ENCODE measurements at places on chromosomes 5 and 9. TPM values are rescaled to one million over a fixed set of nuclear protein-coding genes. Genes with fewer than 3 reads are reported as not detected.
A peak's percentile ranks its signal among the peaks of the same experiment; 100 is the strongest.

- H3K36me3 ChIP-seq, result no peaks in the 10 kb centered on the region
- no peak overlapping the region for H3K4me3 ChIP-seq
- ATAC-seq, result no peak
- peaks cover 13% of the 10 kb centered on the region for H3K27me3 ChIP-seq
- no peak overlapping the region for H3K27ac ChIP-seq
Observed at GRCh38 chr9:84079994-84080393, 99.4 kb downstream of the RMI1 start.

Gene FCN2
- not detected for total RNA-seq

DNA sequence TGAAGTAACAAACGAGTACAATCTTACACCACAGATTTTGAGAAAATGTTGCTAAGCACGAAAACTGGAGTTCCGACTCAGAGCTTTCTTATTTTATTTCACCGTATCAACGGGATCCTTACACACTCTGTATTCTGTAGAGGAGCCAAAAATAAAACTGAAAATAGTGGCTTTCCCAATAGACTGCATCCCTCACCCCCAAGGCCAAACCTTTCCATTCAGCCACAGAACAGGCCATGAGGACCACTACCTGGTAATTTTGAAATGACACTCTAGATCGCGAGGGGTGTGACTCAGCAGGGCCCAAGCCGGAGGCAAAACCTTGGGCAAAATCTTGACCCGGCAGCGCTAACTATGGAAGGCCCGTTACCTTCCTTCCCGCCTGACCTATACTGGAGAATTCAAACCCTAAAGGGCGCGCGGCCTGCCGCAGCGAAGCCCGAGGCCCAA, 432 bp downstream of the HSPA9 start:
- peaks cover 16% of the 10 kb centered on the region for H3K4me1 ChIP-seq
- no peaks in the 10 kb centered on the region for H3K27me3 ChIP-seq
- peak overlapping the region; percentile 100 for H3K27ac ChIP-seq
- peak overlapping the region; percentile 99 for H3K4me3 ChIP-seq

GRCh38 chr9:88725300-88726019, 190.5 kb downstream of the NXNL2 start:
- peaks cover 24% of the 10 kb centered on the region for H3K27me3 ChIP-seq
- ATAC-seq, result no peak
- no peak overlapping the region for H3K27ac ChIP-seq
- H3K4me3 ChIP-seq, result no peak overlapping the region
- no peaks in the 10 kb centered on the region for H3K36me3 ChIP-seq

Gene NR2F1-AS1
- total RNA-seq, result not detected

DNA sequence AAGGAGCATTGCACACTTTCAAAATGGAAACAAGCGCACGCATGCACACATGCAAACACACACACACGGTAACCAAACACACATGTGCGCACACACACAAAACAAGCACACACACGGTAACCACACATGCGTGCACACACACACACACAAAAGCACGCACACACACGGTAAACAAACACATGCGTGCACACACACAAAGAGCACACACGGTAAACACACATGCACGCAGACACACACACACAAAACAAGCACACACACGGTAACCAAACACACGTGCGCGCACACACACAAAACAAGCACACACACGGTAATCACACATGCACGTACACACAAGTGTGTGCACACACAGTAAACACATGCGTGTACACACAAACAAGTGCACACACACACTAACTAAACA, 19.3 kb upstream of the SLC6A3 start:
- ATAC-seq, result no peak
- H3K4me3 ChIP-seq, result no peak overlapping the region
- H3K27ac ChIP-seq, result no peak overlapping the region
- no peaks in the 10 kb centered on the region for H3K27me3 ChIP-seq
- H3K4me1 ChIP-seq, result no peaks in the 10 kb centered on the region

DNA sequence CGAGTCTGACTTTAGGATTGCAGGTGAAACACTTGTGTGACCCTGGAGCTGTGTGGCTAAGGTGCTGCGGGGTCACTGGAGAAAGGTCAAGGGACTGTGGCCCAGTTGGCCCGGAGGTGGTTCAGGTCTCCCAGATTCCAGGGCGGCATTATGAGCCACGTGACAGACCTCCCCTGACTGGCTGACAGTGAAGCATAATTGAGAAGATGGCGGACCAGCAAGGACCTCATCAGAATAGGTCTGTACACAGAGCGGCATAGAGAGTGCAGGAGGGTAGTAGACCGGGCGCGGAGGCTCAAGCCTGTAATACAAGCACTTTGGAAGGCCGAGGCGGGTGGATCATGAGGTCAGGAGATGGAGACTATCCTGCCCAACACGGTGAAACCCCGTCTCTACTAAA, 815 bp upstream of the ODF2 start:
- peaks cover 5% of the 10 kb centered on the region for H3K4me1 ChIP-seq
- H3K4me3 ChIP-seq, result peak overlapping the region; percentile 87
- no peaks in the 10 kb centered on the region for H3K27me3 ChIP-seq
- ATAC-seq, result no peak
- H3K27ac ChIP-seq, result peak overlapping the region; percentile 26

Gene TRAF1
- total RNA-seq, result 71.4 TPM

- peaks cover 10% of the 10 kb centered on the region for H3K27me3 ChIP-seq
- H3K27ac ChIP-seq, result no peak overlapping the region
- no peaks in the 10 kb centered on the region for H3K36me3 ChIP-seq
- ATAC-seq, result no peak
- H3K4me1 ChIP-seq, result no peaks in the 10 kb centered on the region
Observed at GRCh38 chr5:170971-171800, 20.1 kb upstream of the LRRC14B start.

DNA sequence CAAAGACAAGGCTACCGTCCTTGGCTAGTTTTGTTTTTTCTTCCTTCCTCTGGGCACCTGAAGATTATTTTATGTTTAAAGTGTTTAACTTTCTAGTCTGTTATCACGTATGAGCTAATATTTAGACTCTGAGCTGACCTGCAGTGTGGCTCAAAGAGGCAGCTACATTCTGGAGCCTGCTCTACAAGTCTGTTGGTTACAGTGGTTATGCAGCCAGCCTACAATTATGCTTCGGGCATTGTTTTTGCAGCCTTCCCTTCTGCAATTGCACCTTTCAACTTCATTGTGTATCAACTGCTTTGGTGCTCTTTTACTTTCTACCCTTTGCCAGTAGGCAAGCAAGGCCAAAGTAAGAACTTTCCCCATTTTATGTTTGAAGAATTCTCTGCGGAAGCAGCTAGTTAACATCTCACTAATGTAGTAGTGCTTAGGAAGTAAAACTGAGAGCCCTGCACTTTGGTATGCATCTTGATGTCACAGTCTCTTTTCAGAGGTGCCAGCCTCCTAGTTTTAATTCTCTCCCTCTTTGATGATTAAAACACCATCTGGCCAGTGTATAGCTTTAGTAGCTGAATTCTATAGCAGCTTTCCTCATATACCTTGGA, 322.1 kb downstream of the FAM170A start:
- no peaks in the 10 kb centered on the region for H3K36me3 ChIP-seq
- no peak overlapping the region for H3K4me3 ChIP-seq
- H3K27ac ChIP-seq, result no peak overlapping the region
- ATAC-seq, result no peak

Gene CCDC192
- not detected for total RNA-seq

Gene SH2D3C
- total RNA-seq, result 27.6 TPM

- no peaks in the 10 kb centered on the region for H3K4me1 ChIP-seq
- H3K27ac ChIP-seq, result no peak overlapping the region
- H3K36me3 ChIP-seq, result peaks cover 7% of the 10 kb centered on the region
- no peak for ATAC-seq
- no peak overlapping the region for H3K4me3 ChIP-seq
Observed at GRCh38 chr9:136838314-136839228, 3.7 kb upstream of the AJM1 start.

Gene NR5A1
- not detected for total RNA-seq

Gene DDX4
- total RNA-seq, result not detected

Gene MYOT
- not detected for total RNA-seq

Gene HRH2
- total RNA-seq, result 3.3 TPM

GRCh38 chr5:96149546-96149945, 187.9 kb upstream of the ELL2 start:
- H3K4me1 ChIP-seq, result peaks cover 5% of the 10 kb centered on the region
- H3K27ac ChIP-seq, result no peak overlapping the region
- no peaks in the 10 kb centered on the region for H3K36me3 ChIP-seq
- H3K4me3 ChIP-seq, result no peak overlapping the region
- H3K27me3 ChIP-seq, result no peaks in the 10 kb centered on the region

Gene GABRB2
- total RNA-seq, result not detected

Gene CETN3
- total RNA-seq, result 31.3 TPM

DNA sequence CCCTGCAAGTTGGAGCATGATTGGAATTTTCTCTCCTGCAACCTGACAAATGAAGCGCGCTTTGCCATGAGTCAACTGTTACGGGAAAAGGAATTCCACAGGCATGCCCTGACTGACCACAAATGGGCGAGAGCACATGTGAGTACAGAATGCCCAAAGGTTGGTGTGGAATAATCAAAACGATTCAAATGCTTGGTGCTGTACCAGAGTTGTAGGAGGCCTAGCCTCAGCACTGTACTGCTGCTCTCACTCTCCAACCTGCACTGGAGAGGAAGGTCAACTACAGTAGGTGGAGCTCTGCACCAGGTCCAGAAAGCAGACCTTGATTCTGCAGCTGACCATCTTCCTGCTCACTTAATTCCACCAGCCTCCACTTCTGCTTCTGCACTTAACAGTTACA, 406.9 kb upstream of the ACTBL2 start:
- ATAC-seq, result no peak
- H3K4me3 ChIP-seq, result no peak overlapping the region
- H3K36me3 ChIP-seq, result no peaks in the 10 kb centered on the region
- H3K4me1 ChIP-seq, result no peaks in the 10 kb centered on the region

DNA sequence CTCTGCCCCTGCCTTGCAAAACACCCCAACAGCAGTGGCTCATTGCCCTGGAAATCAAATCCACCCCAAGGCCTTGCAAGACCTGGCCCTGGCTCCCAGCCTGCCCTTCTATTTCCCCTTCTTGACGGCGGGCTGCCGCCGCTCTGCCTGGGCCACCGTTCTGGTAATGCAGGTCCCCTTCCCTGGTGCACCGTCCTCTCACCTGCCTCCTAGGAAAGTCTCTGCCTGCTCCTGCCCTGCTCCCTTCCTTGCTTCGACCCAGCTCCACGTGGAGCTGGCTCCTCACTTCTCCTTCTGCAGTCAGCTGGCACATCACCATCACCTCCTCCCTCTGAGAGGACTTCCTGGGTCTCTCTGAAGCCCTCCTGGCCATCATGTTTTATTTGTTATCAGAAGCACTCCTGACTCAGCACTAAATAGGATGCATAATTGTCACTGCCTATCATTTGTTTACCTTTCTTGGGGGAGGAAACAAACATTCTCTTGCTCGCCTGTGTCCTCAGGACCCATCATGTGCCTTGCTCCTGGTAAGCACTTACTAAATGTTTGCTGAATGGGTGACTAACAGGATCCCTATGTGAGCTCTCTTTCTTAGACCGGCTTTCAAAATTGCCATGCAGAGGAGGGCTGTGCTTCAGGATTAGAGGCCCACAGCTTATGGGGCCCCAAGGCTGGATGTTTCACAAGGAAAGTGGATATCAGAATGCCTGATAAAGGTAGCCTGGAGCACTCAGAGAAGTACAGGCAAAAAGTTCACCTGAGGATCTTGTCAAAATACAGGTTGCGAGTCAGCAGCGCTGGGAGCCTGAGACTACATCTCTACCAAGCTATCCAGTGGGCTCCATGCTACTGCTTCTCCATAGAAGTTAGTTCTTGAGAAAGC, 19.6 kb upstream of the C5orf47 start:
- no peak for ATAC-seq
- no peak overlapping the region for H3K4me3 ChIP-seq
- H3K27me3 ChIP-seq, result peaks cover 8% of the 10 kb centered on the region

Gene NIM1K
- 4.3 TPM for total RNA-seq

DNA sequence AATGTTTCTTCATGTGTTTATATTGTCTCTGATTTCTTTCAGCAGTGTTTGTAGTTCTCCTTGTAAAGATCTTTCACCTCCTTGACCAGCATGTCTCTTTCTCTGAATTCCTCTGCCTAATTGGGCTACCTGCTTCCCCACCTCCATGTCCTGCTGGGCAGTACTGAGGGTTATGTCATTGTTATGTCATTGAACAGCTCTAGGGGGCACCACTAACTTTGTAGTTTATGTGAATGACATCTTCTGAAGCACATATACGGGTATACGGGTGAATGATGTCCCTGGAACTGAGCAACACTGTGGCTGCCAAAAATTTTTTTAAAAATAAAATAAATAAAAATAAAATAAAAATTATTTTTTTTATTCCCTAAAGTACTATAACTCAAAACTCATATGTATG, 16.9 kb upstream of the SNCAIP start:
- no peaks in the 10 kb centered on the region for H3K4me1 ChIP-seq
- ATAC-seq, result no peak
- no peak overlapping the region for H3K27ac ChIP-seq
- no peaks in the 10 kb centered on the region for H3K36me3 ChIP-seq
- peaks cover 10% of the 10 kb centered on the region for H3K27me3 ChIP-seq
- H3K4me3 ChIP-seq, result no peak overlapping the region

- H3K27ac ChIP-seq, result no peak overlapping the region
- no peaks in the 10 kb centered on the region for H3K36me3 ChIP-seq
- H3K27me3 ChIP-seq, result no peaks in the 10 kb centered on the region
Observed at GRCh38 chr5:149724884-149725283, 5.2 kb upstream of the PPARGC1B start.

DNA sequence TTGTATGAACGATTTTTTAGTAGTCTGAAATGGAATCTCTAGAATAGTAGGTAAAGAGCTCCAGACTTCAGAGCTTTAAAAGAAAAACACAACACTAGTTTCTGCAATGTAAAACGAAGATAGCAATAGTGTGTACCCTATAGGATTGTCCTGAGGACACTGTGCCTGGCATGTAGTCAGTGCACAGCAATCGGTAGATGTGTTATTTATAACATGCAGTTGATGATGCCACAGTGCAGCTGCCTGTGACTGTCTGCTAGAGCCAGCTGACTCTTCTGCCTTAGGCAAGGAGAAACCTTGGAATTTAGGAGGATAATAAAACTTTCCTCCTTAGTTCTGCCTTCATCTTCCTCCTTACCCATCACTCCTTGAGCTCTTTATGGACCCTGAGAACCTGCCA, 27.7 kb upstream of the TMOD1 start:
- H3K4me1 ChIP-seq, result no peaks in the 10 kb centered on the region
- ATAC-seq, result no peak
- H3K27ac ChIP-seq, result no peak overlapping the region
- no peaks in the 10 kb centered on the region for H3K27me3 ChIP-seq
- H3K4me3 ChIP-seq, result no peak overlapping the region

- no peak overlapping the region for H3K27ac ChIP-seq
- H3K27me3 ChIP-seq, result peaks cover 17% of the 10 kb centered on the region
- H3K4me1 ChIP-seq, result no peaks in the 10 kb centered on the region
- ATAC-seq, result no peak
- no peak overlapping the region for H3K4me3 ChIP-seq
Observed at GRCh38 chr9:130508218-130508617, 63.5 kb downstream of the ASS1 start.

All from activated T-helper 17 cell treated with anti-CD3 and anti-CD28 coated beads, Interleukin-2, amount 50 U/mL, for 72 hours (primary cell).